Fibroblast of lung (primary cell): ENCODE measurements at places on chromosomes 4 and X. TPM values are rescaled to one million over a fixed set of nuclear protein-coding genes. Genes with fewer than 3 reads are reported as not detected.

DNA sequence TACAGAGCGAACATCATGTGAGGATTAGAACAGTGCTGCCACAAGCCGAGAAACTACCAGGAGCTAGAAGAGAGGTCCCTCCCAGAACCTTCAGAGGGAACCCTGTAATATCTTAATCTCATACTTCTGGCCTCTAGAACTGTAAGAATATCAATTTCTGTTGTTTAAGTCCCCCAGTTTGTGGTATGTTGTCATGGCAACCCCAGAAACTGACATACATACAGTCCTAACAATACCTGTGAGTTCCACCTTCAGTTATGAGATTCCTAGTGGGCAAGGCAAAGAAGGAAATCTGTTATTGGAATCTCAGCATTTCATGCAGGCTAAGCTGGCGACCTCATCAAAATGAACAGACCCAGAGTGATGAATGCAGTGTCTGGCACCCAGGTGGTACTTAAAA is 42.5 kb downstream of the ZBTB49 start:
- no peaks in the 10 kb centered on the region for H3K27me3 ChIP-seq
- H3K36me3 ChIP-seq, result no peaks in the 10 kb centered on the region
- H3K4me1 ChIP-seq, result no peaks in the 10 kb centered on the region
- H3K4me3 ChIP-seq, result no peak overlapping the region

Gene KCND1
- 0.77 and 1.3 TPM in 2 replicates for total RNA-seq

DNA sequence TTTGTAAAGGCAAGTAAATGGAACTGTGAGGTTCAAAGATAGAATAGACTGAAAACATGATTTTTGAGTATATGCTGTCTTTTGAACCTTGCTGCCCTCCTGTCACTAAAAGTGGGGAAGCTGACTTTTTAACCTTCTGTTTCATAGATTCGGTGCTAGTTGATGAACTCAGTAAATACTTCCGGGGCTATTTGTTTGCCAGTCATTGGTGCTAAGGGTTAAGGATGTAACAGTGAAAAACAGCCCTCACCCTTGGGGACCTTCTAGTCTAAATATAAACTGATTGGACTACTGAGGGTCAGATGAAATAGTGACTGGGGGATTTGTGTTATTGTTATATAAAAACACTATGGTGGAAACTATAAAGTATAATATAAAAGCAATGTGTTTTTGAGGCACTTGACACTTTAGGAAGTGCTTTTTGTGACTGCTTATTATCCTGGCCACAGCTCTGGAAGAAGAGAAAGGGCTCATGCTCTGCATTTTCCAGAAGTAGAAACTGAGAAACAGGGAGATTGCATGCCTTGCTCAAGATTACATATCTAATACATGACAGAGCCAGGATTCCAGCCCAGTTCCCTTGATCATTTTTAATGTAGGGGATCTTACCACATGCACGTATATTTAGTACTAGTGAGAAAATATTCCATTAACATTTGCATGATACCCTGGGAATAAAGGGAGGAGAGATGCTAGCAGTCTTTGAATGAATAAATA is 3.9 kb downstream of the BST1 start:
- H3K27ac ChIP-seq, result no peak overlapping the region
- H3K4me3 ChIP-seq, result no peak overlapping the region
- H3K36me3 ChIP-seq, result no peaks in the 10 kb centered on the region
- no peaks in the 10 kb centered on the region for H3K27me3 ChIP-seq
- peaks cover 2% of the 10 kb centered on the region for H3K4me1 ChIP-seq

GRCh38 chr4:2843941-2844584 is 419 bp downstream of the ADD1 start:
- peak overlapping the region; percentile 89 for H3K4me3 ChIP-seq
- H3K4me1 ChIP-seq, result peaks cover 7% of the 10 kb centered on the region
- DNase-seq, result peak; percentile 39
- H3K27ac ChIP-seq, result peak overlapping the region; percentile 69
- no peaks in the 10 kb centered on the region for H3K27me3 ChIP-seq
- no peaks in the 10 kb centered on the region for H3K36me3 ChIP-seq

- no peak overlapping the region for H3K27ac ChIP-seq
- H3K4me3 ChIP-seq, result no peak overlapping the region
- H3K4me1 ChIP-seq, result no peaks in the 10 kb centered on the region
- H3K27me3 ChIP-seq, result no peaks in the 10 kb centered on the region
- no peak for DNase-seq
These were observed 159.9 kb upstream of the SLIT2 start for GRCh38 chr4:20091781-20092180.

Gene UGT8
- total RNA-seq, result under 0.01 TPM in 1 of 2 replicates, not detected in the other

DNA sequence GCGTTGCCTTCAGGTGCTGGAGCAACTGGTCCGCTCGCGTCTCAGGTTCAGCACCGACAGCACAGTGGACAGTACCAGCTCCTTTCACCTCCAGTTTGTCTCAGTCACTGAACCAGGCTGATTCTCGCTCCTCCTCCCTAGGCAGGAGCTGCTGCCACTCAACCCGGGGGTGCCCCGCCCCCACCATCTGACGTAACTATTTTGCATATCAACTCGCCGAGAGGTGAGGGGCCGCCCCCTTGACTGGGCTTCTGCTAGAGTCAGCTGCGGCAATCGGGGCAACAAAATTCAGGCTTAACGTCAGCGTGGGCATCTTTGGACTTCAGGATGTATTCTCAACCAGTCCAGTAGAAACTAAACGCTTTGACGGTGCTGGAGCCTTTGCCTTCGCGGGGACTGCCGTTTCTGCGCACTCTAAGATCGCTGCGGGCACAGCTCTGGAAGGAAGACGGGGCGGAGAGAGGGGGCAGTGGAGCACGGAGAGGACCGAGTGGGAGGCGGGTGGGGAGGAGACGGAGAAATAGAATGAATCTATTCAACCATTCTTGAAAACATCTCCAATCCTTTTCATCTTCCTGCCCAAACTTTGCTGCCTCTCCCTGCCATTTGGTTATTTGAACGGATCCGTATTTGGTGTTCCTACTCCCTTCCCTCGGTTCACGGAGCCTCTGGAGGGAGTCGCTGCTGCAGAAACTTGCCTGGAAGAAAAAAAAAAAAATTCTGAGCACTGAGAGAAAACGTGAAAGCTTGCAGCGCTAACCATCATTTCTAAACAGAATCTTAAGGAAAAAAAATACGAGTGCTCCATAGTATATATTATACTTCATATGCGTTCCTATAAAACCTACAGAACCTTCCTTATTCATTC is at the start of gene FSTL5:
Gene FSTL5, minus strand, starts transcription at position 109 of the 868 bp plus-strand sequence. CDS start 52,604 bp downstream, outside the sequence.
- no peak within 1 kb of the TSS for H3K4me3 ChIP-seq
- no peak within 1 kb of the TSS for H3K27ac ChIP-seq
- DNase-seq, result peak; percentile 81

DNA sequence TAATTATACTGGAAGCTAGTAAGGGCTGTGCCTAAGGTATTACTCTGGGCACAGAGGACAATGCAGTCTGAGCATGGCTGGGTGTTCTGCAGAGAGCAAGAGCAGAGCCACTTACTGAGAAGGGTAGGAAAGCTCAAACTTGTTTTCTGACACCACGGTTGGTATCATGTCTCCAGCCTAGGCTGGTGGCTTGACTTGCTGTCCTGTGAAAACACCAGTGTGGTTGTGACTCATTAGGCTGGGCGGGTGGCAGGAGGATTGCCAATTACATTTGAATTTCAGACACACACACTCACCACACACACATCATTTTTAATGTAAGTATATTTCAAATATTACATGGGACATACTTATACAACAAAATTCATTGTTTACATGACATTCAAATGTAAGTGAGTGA is 19.7 kb upstream of the MTM1 start:
- H3K36me3 ChIP-seq, result no peaks in the 10 kb centered on the region
- no peak overlapping the region for H3K27ac ChIP-seq
- H3K27me3 ChIP-seq, result no peaks in the 10 kb centered on the region
- DNase-seq, result peak; percentile 34
- H3K4me1 ChIP-seq, result peaks cover 3% of the 10 kb centered on the region

GRCh38 chr4:76803522-76803921 is 94.4 kb downstream of the SOWAHB start:
- H3K4me3 ChIP-seq, result no peak overlapping the region
- DNase-seq, result peak; percentile 98
- H3K27ac ChIP-seq, result peak overlapping the region; percentile 59
- peaks cover 16% of the 10 kb centered on the region for H3K4me1 ChIP-seq
- no peaks in the 10 kb centered on the region for H3K27me3 ChIP-seq
- no peaks in the 10 kb centered on the region for H3K36me3 ChIP-seq

DNA sequence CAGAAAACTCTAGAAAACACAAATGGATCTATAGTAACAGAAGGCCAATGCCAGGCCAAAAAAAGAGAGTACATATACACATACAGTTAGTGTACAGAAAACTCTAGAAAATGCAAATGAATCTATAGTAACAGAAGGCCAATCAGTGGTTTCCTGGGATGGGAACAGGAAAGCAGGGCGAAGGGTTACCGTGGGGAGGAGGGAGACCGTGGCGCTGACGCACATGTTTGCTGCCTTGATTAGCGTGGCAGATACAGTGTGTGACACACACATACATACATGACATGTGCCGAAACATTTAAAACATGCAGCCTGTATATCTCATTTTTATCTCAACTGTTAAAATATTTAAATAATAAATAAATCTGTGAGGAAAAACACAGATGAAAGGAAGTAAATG is 14.7 kb downstream of the GAK start:
- H3K27me3 ChIP-seq, result no peaks in the 10 kb centered on the region
- no peak for DNase-seq
- no peak overlapping the region for H3K27ac ChIP-seq
- no peaks in the 10 kb centered on the region for H3K4me1 ChIP-seq
- H3K36me3 ChIP-seq, result no peaks in the 10 kb centered on the region
- H3K4me3 ChIP-seq, result no peak overlapping the region

DNA sequence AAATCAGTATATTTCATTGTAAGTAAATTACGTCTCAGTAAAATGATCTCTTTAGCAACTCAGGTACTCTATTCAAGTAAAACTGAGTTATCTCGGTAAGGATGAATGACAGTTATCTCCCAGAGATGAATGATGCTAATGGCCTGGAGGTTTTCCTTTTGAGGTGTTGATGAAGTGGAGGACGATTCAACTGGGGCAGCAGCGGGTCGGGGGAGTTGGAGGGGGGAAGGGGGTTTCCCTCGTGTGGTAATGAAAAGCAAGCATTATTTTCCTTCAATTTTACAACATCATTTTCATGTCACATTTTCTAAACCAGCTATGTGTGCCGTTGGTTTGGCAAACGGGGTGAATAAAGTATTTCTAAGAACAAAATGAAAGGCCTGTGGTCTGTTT is 92.4 kb upstream of the ATXN3L start:
- no peaks in the 10 kb centered on the region for H3K4me1 ChIP-seq
- H3K36me3 ChIP-seq, result no peaks in the 10 kb centered on the region
- H3K27ac ChIP-seq, result no peak overlapping the region
- H3K27me3 ChIP-seq, result no peaks in the 10 kb centered on the region

DNA sequence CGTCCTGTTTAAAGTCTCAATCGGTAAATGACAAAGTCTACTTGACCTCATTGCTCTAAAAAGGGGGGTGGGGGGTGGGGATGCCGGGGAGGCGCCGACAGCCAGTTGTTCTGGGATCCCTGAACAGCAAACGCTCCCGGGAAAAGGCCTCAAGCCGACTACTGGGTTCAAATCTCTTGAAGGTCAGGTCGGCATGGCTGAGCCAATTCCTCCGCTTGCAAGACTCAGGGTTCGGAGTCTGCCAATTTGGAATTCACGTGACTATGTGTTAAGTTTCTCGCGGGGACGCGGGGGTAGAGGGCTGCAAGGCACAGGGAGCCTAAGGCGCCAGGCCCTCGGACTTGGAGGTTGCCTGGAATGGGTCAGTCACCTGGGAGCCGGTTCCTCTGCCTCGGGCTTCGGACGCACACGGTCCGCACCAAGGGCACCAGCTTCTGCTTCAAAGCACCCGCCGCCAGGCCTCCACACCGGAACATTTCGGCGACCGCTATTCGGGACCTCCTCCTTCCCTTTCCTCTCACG is 399 bp downstream of the AIFM1 start:
- no peaks in the 10 kb centered on the region for H3K4me1 ChIP-seq
- DNase-seq, result peak; percentile 9
- H3K27ac ChIP-seq, result peak overlapping the region; percentile 89
- peak overlapping the region; percentile 95 for H3K4me3 ChIP-seq

Gene ZNF711
- total RNA-seq, result 0.50 and 1.0 TPM in 2 replicates

Gene KLHL13
- 8.2 and 22.5 TPM in 2 replicates for total RNA-seq

Gene PAK3
- total RNA-seq, result 1.3 and 2.0 TPM in 2 replicates

- peaks cover 2% of the 10 kb centered on the region for H3K36me3 ChIP-seq
- peaks cover 2% of the 10 kb centered on the region for H3K4me1 ChIP-seq
- DNase-seq, result no peak
- no peaks in the 10 kb centered on the region for H3K27me3 ChIP-seq
- H3K4me3 ChIP-seq, result peak overlapping the region; percentile 91
These were observed 556 bp upstream of the SMARCA5 start for GRCh38 chr4:143512978-143513313.

- H3K36me3 ChIP-seq, result no peaks in the 10 kb centered on the region
- no peaks in the 10 kb centered on the region for H3K4me1 ChIP-seq
- no peaks in the 10 kb centered on the region for H3K27me3 ChIP-seq
- DNase-seq, result no peak
- no peak overlapping the region for H3K27ac ChIP-seq
- H3K4me3 ChIP-seq, result no peak overlapping the region
These were observed 10.6 kb downstream of the SULT1E1 start for GRCh38 chr4:69849297-69849696.

DNA sequence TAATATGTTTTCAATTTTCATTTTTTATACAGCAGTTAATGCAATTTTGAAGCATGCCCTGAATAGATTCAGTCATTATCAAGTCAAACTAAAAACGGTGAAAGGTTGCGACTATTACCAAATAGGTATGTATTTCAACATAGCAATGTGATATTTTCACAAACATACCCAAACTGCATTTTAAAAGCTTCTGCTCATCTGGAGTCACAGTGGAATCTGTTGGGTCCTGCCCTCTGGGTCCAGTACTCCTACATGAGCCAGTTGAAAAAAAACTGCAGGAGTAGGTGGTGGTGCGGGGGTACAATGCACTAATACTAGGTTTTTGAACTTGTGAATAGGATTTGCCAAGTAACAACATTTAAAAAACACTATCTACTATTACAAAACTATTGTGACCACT is 938 bp downstream of the GPR34 start:
- DNase-seq, result no peak
- H3K36me3 ChIP-seq, result no peaks in the 10 kb centered on the region
- no peaks in the 10 kb centered on the region for H3K27me3 ChIP-seq
- H3K4me1 ChIP-seq, result no peaks in the 10 kb centered on the region

Gene EGF
- 0.26 and 0.83 TPM in 2 replicates for total RNA-seq

GRCh38 chrX:146173742-146174141 is 356.1 kb downstream of the SLITRK2 start:
- no peak for DNase-seq
- H3K27me3 ChIP-seq, result no peaks in the 10 kb centered on the region
- H3K4me1 ChIP-seq, result no peaks in the 10 kb centered on the region
- no peak overlapping the region for H3K4me3 ChIP-seq
- H3K36me3 ChIP-seq, result no peaks in the 10 kb centered on the region
- no peak overlapping the region for H3K27ac ChIP-seq

Gene TRIM60
- not detected in 2 replicates for total RNA-seq

DNA sequence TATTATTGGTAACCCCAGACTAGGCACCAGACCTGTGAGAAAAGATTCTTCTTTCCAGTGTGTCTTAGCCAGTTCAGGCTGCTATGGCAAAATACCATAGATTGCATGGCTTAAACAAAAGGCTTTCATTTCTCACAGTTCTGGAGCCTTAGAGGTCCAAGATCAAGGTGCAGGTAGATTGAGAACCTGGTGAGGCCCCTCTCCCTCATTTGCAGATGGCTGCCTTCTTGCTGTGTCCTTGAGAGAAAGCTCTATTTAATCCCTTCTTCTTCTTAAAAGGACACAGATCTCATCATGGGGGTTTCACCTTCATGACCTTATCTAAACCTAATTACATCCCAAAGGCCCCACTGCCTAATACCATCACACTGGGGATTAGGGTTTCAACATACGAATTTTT is 3.5 kb upstream of the PDLIM3 start:
- no peak overlapping the region for H3K4me3 ChIP-seq
- no peaks in the 10 kb centered on the region for H3K36me3 ChIP-seq
- peaks cover 3% of the 10 kb centered on the region for H3K4me1 ChIP-seq
- no peak overlapping the region for H3K27ac ChIP-seq
